Stimulated activated CD8-positive, alpha-beta memory T cell treated with anti-CD3 and anti-CD28 coated beads, Interleukin-4, amount 100 ng/mL, for 1 hour (primary cell): ENCODE measurements at places on chromosomes 7 and 10.
A peak's percentile ranks its signal among the peaks of the same experiment; 100 is the strongest.

- no peak for DNase-seq
Observed at GRCh38 chr10:122878799-122879338, 512 bp downstream of the FAM24B start.

GRCh38 chr7:75715864-75716263, 22.9 kb downstream of the HIP1 start:
- DNase-seq, result no peak

- no peak for DNase-seq
Observed at GRCh38 chr10:11691319-11691755, 50.8 kb upstream of the ECHDC3 start.

DNA sequence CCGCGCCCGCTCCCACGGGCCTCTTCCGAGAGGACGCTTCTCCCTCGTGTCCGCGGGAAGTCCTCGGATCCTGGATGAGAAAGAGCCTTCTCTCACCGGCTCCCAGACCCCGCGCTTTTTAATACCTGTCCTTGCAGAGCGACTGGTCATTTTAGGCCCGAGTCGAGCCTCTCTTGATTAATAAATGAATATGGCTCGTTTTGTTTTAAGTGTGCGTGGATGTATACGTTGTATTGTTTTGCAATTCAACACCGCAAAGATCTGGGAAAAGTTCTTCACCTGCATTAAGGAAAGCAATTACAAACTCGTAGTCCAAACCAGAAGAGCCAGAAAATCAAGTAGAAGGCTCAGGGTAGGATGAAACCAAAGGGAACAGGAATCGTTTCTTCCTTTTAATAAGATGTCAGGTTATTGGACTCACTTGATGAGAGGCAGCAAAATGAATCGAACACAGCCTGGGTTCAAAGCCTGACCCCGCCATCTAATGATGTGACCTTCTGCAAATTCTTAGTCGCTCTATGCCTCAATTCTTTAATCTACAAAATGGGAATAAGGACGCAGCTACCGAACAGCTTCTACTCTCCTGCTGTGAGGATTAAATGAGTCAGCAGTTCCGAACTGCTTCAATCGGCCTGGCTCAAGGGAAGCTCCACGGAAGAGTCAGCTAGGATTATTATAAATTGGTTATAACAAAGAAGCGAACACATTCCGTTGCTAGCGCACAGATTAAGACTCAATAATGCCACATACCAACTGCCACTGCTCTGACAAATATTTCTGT, 277.8 kb upstream of the NEBL start:
- no peak for DNase-seq

DNA sequence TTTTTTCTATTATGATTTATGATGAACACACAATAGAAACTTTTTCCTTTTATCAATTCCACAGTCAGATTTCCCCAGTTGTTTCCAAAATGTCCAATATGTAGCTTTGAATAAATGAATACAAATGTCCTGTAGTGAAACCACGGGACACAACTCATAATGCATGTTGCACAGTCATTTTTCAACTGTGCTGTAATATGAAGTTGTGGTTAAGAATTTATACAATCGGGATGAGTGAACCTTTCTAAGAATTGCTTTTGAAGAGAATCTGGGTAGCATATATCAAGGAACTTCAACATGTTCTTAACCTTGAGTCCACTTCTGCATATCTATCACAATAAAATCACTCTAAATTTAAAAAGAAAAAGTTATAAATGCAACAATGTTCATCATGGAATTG, 14.6 kb upstream of the ST7 start:
- no peak for DNase-seq

- DNase-seq, result no peak
Observed at GRCh38 chr7:129123510-129123857, 21.0 kb upstream of the TSPAN33 start.

DNA sequence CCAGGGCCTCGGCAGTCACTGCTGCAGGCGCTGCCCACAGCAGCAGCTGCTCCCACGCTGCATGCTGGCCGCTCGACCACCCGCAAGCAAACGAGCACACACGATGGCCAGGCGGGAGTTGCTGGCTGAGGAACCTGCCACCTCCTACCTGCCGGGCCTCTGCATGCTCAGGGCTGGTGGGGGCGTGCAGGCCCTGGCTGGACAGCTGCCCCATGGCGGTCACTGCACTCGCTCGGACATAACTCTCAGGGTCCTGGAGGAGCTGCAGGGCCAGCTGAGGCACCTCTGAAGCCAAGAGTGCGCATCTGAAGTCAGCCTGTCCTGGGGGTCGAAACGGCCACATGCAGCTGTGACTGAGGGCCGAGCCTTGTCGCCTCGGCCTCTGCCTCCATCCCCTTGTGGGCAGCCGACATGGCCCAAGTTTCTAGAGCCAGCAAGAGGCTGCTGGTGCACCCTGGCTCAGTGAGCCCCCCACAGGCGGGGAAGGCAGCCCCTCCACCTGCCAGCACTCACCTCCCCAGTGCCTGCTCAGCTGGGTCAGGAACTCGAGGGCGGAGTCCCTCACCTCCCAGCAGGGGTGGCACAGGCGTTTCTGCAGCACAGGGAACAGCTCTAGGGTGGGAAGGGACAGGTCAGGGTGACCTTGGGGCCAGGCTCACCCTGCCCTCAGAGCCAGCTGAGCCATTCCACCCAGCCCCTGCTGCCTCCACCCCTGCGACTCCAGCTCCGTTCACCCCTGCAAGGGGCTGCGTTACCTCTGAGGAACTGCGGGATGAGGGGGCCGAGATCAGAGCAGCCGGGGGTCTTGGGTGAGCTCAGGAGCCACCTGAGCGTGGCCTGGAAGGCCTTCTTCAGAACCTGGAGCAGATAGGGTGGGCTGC, 16.1 kb downstream of the BRAT1 start:
- DNase-seq, result no peak

- DNase-seq, result peak; percentile 19
Observed at GRCh38 chr10:72260976-72261783, 12.5 kb upstream of the DDIT4 start.

- no peak for DNase-seq
Observed at GRCh38 chr10:95536894-95537541, 24.2 kb downstream of the SORBS1 start.

DNA sequence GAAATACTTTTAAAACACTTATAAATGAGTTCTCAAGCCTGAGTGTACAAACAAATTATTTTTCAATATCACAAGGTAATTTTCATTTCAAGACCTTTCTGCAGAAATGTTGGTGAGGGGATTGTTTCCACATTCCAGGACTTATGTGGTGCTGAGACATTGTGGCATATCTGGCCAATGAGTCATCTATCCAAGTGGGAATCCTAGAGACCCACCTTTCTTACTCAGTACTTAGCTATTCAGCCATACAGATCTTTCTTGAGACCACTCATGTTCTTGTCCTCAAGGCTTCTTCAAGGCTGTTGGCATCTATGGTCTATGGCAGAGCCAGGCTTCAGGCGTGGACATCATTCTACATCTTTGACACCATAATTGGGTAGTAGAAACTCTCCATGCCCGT, 225.4 kb downstream of the DKK1 start:
- DNase-seq, result no peak

DNA sequence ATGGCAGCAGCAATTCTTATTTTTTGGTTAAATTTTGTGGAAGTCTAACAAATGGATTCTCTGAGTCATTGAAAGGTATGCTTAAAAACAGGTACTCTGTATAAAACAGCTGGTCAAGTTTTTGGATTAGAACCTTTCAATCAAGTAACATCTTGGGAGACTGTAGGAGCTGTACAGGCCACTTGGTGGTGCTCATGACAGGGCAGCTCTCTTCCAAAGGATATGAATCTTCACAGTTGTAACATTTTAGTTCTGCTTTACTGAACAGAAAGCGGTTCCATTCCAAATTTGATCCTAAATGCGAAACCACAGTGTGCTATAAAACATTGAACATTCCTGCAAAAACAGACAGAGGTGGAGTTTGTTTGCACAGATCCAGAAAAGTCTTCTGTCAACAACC, 44.5 kb upstream of the AGR3 start:
- DNase-seq, result no peak

DNA sequence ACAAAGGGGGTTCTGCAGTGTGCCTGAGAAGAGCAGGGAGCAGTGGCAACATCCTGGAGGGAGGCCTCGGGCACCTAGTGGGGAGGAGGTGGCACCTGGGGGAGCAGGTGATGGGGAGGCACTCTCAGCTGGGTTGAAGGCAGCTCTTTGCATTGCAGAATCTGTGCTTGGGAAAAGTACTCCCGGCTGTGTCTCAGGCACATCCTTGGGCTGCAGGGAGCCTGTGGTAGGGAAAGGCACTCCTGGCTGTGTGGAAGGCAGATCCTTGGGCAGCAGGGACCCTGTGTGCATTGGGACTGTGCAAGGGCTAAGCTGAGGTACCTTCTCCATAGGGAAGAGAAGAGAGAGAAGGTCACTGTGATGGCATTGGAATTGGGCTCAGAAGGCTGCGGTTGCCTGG, 52.8 kb upstream of the ANTXRL start:
- DNase-seq, result no peak

DNA sequence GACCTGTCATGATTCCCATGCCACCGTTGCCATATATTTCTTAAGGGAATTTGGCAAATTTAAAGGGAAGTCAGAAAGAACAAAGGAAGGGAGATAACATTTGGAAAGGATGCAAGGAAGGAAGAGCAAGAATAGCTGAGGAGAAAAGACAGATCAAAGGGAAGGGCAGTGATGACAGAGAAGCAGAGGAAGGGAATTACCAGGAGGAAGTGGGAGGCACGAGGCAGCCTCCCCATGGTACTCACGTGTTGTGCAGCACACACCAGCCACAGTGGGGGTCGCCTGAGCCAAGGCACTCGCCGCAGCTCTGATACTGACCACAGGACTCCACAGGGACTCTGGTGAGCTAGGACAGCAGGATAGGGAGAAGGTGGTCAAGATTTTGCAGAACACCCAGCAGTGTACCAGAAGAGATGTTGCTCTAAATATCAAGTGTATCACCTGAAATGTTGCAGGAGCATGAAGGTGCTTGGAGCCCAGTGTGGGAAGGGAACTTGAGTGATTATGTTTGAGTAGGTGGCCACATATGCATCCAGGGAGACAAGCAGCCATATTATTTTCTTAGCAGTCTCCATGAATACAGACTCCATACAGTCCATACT, 335.3 kb downstream of the PLXNA4 start:
- no peak for DNase-seq

DNA sequence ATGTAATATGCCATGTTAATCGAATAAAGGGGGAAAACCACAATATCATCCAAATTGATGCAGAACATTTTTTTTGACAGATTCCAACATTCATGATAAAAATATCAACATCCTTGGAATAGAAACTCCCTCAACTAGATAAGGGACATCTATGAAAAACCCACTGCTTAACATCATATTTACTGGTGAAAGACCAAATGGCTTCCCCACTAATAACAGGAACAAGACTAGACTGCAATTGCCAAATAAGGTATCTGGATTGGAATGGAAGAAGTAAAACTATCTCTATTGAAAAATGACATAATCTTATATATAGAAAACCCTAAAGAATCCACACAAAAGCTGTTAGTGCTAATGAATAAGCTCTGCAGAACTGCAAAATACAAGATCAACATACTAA, 27.8 kb downstream of the SMURF1 start:
- no peak for DNase-seq

GRCh38 chr10:35191523-35191922, 64.9 kb downstream of the CREM start:
- no peak for DNase-seq

DNA sequence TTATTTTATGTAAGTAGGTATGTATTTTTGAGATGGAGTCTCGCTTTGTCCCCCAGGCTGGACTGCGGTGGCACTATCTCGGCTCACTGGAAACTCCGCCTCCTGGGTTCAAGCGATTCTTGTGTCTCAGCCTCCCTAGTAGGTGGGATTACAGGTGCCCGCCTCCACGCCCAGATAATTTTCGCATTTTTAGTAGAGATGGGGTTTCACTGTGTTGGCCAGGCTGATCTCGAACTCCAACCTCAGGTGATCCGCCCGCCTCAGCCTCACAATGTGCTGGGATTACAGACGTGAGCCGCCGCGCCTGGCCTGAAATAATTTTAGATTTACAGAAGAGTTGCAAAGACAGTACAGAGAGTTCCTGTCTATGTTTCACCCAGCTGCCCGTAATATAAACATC, 37.5 kb downstream of the PFKFB3 start:
- no peak for DNase-seq

DNA sequence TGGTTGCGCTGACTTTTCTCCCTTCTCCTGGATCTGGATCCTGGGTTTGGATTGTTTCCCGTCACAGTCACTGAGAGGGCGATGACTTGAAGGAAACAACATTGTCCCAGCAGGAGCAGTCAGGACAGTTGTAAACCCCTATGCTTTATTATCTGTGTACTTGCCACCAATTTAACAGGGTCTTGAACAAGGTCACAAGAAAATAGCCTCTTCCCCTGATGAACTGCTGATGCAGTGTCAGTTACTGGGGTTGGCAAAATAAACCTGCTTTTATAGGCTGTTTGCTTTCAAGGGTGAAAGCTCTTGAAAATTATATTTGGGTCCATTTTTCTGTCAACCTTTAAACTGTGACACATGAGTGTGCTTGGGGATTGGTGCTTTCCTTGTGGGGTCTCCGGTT, 238.9 kb downstream of the ACTR3B start:
- no peak for DNase-seq

DNA sequence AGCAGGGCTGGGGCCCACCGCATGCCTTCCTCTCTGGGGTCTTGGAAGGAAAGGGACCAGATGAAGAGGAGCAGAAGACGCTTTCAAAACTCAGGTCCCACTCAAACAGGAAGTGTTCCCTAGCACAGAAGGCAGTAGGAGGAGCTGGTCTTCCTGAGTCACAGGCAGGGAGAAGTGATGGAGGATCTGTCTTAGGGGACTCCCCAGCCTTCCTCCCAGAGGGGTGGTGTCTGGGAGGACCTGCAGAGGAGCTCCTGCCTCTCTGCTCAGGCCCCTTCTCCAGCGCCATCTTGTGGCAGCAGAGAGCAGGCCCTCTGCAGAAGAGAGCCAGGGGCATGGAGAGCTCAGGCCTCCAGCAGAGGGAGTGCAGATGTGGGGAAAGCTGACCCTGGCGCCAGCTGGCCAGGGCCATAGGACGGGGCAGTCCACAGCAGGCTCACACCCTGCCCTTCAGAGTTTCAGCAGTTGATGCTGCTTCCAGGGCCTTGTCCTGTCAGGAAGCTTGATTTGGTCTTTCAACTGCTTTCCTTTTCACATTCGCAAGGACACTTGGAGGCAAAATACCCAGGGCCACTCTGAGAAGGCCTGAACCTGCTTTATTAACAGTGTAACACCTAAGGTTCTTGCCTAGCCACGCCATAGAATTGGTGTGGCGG, 62.2 kb upstream of the TARP start:
- peak; percentile 64 for DNase-seq

DNA sequence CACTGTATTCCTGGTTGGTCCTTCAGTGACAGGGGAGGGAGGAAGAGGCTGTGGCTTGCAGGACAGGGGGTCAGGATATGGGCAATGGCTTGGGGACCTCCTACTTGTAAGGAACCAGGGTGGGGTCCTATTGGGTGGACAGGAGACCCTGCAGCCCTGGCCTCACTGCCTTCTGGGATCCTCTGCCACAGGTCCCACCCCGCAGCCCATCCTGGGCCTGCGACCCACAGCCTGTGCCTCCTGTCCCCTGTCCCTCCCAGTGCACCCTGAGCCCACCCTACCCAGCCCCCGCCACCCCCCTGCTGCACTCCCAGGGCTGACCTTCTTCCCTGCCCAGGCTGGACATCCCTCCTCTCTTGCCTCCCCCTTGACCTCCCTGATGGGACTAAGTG, 58.7 kb upstream of the MYL10 start:
- DNase-seq, result no peak

GRCh38 chr7:134327896-134328295, 11.2 kb upstream of the SLC35B4 start:
- peak; percentile 24 for DNase-seq
